Heart right ventricle (tissue), 16 donors: ENCODE measurements at places on chromosomes 7 and 10. TPM values are rescaled to one million over a fixed set of nuclear protein-coding genes. Genes with fewer than 3 reads are reported as not detected.
A peak's percentile ranks its signal among the peaks of the same experiment; 100 is the strongest.

The ADCYAP1R1 gene
- 1.1 TPM for polyA plus RNA-seq

The ADRA2A gene
- 0.78 TPM for polyA plus RNA-seq

The UPK3B gene
- not detected for polyA plus RNA-seq

The SAP25 gene
- 2.3 TPM for polyA plus RNA-seq

The RAPGEF5 gene
- polyA plus RNA-seq: 5.7 TPM

The MMD2 gene
- not detected for polyA plus RNA-seq

The ADAMTS14 gene
- polyA plus RNA-seq: 0.13 TPM

The FANK1 gene
- polyA plus RNA-seq: 0.64 TPM

The GPR26 gene
- polyA plus RNA-seq: not detected

The MARVELD1 gene
- 5.0 TPM for polyA plus RNA-seq

The GDF2 gene
- polyA plus RNA-seq: not detected

GRCh38 chr10:62433181-62433692 lies 59.1 kb downstream of the ZNF365 start:
- peak; percentile 45 for DNase-seq

GRCh38 chr7:137073571-137074325 lies 205.3 kb downstream of the CHRM2 start:
- no peak for DNase-seq

- no peak for DNase-seq
Observed at GRCh38 chr7:107446531-107446930, 23.3 kb upstream of the GPR22 start.

- DNase-seq: peak; percentile 22
Observed at GRCh38 chr10:79390551-79391229, 43.4 kb downstream of the PPIF start.

- no peak for DNase-seq
Observed at GRCh38 chr10:5603091-5603847, 63.1 kb downstream of the ASB13 start.

DNA sequence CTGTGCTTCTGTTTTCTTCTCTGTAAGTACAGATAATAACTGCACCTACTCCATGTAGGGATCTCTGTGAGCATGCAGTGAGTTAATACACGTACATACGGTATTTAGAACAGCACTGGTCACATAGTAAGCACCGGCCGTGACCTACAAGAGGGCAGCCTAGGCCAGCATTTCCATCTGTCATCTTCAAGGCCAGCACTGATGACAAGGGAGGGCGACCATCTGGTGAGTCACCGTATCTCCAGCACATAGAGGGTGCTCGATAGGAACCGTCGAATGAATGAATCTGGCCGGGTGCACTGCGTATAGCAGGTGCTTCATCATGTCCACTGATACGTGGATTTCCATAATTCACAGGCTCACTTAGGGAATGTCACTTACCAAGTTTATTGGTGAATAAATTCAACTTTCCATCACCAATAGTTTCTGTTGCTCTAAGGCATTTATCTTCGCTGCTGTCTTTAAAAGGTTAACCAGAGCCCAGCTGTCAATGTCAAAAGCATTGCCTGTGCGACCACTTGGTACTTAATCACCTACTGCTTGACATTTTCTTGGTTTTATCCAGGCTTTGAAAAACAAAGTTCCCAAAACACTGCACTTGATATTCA lies 8.3 kb downstream of the NOD1 start:
- no peak for DNase-seq

DNA sequence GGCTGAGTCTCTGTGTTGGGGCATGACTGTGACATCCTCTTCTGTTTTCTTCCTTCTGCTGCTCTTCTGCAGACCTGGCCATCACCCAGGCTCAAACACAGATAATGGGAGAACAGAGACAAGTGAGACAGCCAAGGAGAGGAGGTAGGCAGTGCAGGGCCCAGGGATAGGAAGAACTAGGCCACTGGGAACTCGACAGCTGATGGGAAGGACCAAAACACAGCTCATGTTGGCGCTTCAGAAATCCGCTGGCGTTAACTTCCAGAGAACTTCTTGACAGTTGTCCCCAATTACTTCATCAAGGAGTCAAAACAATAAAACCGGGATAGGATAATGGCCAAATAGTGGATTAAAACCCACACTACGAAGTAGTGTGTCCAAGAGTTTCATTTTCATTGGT lies 97.0 kb upstream of the PALS2 start:
- DNase-seq: no peak

DNA sequence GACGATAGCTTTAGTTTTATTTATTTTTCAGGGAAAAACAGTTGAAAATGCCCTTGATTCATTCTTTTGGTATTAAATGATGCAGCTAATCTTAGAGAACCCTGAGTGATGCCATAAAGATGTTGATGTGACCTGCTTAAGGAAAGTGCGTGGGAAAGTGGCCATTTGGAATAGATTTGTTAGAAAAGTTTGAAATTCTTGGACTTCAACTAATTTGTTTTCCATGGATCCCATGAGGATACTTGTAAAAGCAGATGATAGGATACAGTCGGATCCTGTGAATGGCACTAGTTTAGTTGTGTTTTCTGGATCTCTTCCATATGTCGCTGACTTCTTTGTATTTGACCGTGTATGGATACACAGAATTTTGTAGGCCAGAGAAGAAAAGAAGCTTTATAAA lies 69.0 kb downstream of the SEPTIN7 start:
- peak; percentile 30 for DNase-seq

GRCh38 chr10:111543854-111544253 lies 467.0 kb downstream of the ADRA2A start:
- no peak for DNase-seq

DNA sequence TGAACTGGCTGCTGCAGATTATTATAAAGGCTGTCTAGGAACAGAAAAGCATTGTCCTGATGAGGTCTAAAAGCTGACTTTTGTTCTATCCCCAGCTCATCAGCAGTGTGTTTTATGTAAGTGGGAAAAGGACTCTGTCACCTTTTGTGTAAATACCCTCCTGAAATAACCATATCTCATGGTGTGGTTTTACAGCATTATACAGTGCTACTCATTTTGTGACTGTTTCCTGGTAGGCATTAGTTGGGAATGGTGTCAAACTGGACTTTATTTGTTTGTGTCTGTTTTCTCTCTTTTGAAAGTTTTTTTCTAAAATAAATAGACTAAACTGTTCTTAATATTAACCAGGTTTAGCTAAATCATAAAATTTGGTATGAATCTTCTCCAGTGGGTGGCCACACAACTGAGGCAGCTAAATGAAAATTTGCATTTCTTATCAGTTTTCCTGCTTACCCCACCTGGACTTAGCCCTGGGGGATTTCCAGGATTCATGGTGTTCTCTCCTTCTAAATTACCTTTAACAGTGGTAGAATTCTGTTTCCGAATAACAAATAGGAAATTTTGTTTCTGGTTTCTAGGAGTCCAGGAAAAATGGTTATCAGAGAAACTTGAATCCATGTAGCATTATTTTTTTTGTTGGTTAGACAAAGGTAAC lies 140.9 kb downstream of the LHFPL3 start:
- no peak for DNase-seq

- DNase-seq: no peak
Observed at GRCh38 chr7:89054361-89054760, 258.8 kb upstream of the TEX47 start.

GRCh38 chr7:107344799-107345198 lies 125.1 kb upstream of the GPR22 start:
- DNase-seq: no peak

- DNase-seq: no peak
Observed at GRCh38 chr7:80932536-80932935, 13.7 kb upstream of the SEMA3C start.

DNA sequence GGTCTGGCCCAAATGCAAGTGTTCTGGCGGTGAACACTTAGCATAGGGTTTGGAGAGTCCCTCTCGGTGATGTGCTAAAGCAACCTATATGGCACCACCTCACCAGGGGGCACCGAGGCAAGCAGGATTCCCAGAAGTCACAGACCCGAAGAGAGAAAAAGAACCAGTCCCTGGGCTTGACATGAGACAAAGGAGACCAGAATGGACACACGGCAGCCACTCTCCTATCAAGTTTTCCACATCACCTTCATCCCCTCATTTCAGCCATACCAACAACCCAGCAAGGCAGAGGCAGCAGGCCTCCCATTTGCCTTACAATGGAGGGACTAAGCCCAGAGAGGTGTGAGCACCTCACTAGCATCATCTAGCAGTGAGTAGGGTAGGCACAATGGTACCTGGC lies 19.7 kb downstream of the GPRIN2 start:
- no peak for DNase-seq

DNA sequence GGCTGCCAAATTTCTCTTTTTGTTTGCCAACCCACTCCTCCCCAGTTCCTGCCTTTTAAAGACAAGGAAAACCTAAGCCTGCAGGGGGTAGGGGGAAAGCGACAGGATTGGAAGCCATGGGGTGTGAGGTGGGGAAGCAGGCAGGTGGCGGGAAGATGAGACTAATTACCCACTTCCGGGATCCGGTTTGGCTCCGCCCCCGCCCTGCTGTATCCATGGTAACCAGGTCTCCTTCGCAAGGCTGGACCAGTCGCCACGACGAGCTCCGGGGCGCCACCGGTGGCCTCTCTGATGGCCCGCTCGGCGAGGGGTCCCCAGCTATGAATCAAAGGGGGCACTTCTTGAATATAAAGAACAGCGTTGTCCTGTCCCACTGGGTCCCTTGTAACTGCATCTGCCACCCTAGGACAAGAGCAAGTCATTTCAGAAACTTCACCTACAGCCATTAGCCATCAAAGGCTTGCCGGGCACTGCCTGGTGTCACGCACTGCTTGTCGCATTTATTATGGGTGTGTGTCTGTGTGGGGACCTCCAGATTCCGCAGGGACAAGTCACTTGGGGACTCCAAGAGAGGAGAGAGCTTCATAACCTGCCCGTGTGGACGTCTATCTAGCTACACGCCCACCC lies 55.4 kb upstream of the LMTK2 start:
- no peak for DNase-seq

DNA sequence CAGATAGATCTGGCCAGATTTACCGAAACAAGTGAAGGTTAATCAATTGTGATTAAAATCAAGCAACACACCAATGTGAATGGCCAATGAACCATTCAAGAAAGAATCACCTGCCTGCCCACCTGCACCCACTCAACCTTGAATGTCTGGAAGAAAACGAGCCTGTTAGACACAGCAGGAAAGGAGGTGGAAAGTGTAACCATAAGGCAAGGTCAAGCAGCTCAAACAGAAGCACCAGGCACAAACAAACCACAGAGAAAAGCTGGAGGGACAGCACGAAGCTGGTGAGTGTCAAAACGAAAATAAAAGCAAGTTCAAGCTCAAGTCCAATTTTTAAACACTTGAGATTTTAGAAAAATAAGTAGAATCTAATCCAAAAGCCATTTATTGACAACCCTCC lies 64.9 kb downstream of the STEAP1B start:
- no peak for DNase-seq

- DNase-seq: no peak
Observed at GRCh38 chr10:46048152-46048551, 2.1 kb upstream of the MSMB start.

DNA sequence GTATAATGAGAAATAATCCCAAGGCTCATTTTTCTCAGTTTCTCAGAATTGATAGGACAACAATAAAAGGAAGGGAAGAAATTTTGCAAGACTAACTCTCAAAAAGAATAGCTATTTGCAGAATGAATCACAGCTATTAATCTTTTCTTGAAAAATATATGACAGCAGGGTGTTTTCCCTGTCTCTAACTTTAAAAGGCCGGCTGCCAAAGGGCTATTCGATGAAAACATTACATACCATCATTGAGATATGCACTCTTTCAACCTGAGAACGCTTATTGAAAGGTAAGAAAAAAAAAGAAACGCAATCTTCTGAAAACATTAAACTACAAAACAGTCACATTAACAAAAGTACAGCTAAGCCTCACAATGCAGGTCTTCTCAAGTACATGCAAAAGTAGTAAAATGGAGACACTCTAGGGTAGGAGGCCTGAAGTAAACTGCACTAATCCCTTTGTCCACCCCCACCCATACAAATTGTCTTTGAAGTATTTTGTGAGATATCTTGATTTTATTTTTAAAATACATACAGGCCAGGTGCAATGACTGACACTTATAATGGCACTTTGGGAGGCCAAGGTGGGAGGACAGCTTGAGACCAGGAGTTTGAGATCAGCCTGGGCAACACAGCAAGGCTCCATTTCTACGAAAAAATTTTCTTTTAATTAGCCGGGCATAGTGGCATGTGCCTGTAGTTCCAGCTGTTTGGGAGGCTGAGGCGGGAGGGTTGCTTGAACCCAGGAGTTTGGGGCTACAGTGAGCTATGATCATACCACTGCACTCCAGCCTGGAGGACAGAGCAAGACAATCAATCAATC lies 83.0 kb downstream of the PARD3 start:
- no peak for DNase-seq

- DNase-seq: no peak
Observed at GRCh38 chr7:134870156-134870555, 90.7 kb downstream of the CALD1 start.

DNA sequence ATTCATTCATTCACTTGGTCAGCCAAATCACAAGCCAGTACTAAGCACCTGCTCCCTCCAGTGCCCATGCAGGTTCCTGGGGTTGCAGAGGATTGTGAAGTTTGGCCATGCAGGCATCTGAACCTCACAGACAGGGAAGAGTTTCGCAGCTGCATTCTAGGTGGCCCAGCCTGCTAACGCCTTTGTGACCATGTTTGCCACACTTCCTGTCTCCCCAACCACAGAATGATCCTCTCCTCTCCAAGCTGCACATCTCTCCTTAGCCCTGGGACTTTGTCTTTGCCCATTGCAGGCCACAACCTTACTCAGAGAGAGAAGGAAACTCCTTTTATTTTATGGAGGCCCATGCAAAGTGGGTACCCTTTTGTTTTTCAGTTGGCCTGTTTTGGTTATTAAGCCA lies 31.8 kb downstream of the EPDR1 start:
- no peak for DNase-seq

GRCh38 chr7:55965805-55966421 lies 1.5 kb downstream of the NIPSNAP2 start:
- DNase-seq: peak; percentile 63

DNA sequence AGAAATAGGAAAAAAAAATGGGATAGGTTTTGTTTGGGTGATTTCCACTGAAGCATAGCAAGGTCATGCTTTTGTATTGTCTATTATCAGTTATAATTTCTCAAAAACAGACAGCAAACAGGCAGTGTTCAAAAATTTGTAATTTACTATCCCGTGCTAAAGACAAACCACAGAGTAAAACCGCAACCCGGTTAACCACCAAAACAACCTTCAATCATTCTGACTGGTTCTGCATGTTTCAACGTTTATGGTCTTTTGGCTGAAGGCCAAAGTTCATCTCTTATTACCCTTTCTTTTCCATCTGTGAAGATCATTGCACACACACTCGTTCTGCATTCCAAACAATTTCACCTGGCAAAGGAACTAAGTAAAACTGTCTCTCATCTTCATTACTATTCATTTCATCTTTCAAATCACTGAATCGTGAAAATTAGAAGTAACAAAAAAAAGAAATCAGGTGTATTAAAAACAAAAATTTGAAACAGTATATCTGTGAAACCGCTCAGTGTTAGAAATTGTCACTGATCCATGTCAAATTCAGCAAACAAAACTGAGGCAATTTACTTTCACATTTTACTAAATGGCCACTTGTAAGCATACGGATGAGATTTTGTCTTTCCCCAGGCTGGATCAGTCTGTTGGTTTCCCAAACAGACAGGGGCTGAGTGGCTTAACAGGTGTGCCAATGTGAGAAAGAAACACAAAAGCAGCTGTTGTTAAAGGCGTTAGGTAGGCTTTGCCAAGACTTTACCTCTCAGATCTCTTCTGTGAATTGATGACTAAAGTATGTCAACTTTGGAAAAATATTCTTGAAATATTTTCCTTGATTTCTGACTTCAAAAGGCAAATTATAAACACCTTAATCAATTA lies 539.6 kb downstream of the CNTNAP2 start:
- no peak for DNase-seq

GRCh38 chr7:131654249-131654558 lies 97.8 kb upstream of the PODXL start:
- no peak for DNase-seq
